ENCODE measurements at places on chromosomes 5 and 9. TPM values are rescaled to one million over a fixed set of nuclear protein-coding genes. Genes with fewer than 3 reads are reported as not detected.

The TRPM3 gene
- polyA plus RNA-seq = not detected

DNA sequence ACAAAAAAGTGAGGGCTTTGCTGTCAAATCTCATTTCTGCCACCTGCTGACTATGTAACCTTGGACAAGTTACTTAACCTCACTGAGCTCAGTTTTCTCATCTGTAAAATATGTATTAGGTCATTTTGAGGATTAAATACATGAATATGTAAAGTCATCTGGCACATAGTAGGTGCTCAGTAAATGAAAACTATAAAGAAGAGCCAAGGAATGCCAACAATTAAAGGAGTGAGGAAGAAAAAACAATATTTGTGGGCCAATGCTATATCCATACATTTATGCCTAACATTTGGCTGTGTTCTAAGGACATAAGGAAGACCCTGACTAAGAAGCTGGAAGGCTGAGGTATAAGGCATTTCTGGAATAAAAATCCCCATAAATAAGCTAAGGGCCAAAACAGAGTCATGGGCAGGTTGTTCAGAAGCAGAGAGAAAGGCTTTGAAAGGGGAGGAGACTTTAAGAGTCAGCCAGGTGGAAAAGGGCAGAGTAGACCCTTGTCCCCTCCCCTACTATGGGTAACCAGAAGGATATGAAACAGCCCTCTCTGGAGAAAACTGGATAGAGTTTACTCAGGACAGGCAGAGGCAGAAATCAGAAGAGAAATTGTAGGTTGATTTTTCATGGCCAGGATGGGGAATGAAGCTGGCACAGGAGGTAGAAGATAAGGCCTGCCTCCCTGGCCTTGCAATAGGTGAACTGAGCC, 47.6 kb upstream of the SIL1 start:
- no peak for DNase-seq

DNA sequence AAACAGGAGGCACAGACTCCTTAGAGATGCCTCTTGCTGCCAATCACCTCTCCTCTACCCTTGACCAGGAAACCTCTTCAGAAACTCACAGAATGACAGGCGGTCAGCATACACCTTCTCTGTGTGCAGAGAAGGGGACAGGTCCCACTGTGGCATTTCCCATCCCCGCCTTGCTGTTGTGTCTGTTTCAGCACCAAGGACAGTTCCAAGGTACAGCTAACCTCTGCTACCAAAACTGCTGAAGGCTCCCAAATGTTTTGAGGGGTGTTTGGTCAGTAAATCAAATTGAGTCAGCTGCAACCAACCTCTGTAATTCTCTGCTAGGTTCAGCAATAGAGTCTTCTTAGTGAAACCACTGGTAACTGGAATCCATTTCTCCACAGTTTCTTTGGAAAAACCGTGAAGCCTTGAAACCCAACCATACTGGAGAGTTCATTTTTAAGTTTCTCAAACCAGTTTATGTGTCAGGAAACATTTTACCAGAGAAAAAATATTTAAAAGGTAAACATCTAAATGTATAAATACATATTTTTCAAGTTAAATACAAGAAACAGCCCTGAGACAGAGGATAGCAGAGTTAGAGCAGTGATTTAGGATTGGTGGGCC, 122.0 kb downstream of the DRD1 start:
- DNase-seq = peak; percentile 8

DNA sequence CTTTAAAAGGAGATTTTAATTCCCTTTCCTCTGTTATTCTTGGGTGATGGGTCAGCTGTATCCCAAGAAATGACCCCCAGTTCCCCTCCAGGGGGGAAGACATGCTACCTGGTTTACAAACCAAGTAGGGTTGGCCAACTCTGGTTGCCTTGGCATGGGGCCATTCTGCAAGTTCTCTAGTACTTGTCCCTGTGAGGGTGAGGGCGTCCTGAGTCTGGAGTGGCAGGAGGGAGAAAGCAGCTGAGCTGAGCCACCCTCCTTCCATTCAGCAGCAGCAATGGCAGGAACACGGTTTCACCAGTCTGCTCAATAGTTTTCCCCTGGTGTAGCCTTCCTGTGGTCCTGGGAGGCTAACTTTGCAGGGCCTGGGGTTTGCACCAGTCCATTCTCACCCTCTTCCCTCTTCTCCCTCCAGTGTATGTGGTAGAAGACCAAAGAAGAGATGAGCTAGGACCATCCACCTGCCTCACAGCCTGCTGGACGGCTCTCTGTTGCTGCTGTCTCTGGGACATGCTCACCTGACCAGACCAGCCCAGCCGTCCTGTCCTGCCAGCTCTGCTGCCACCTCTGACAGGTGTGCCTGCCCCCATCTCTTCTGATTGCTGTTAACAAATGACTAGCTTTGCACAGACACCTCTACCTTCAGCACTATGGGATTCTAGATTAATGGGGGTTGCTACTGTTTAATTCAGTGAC, 59.9 kb downstream of the PFDN1 start:
- no peak for DNase-seq

DNA sequence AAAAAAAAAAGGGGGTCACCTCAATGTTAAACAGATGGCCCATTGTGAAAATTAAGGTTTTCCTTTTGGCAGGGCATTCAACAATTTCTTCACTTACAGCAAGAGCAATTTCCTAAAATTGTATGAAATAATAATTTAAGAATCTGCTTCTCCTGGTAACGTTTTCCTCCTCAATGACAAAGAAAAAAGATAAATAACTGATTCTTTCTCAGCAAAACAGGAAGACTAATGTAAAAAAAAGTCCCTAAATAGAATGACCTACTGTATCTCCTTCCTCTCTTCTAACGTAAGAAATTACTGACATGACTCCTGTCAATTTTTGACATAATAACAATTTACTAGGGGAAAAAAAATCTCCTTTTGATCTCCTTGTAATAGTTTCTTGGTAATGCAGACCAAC, 25.5 kb downstream of the ABHD17B start:
- no peak for DNase-seq

DNA sequence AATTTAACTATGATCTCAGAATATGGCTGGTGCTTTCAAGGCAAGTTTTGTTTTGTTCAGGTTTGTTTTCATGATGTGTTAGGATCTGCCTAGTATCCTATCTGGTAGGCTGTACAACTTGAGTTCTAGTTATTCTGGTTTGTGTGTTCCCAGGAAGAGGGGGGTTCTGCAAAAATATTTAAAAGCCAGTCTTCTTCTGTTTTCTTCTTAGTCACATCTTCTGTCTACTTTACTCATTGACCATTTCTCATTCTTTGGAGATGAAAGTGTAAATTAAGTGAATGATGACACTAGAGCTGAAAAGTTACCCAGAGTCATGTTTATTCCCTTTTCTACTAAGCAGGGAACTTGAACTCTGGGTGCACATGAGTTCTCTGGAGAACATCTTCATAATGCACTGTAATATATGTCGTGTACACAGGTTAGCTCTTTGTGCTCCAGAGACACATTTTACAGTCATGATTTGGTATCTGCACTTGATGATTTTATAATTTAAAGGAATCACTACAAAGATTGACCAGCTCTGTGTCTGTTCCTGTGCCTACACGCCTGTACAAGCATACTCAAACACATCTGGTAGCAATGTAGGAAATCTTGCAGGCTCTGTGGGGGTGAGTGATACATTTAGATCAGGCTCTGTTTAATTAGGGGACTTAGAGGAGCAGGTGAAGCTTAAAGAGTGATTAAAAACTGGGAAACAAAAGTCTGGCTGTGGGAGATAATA, 5.0 kb downstream of the SMAD5 start:
- DNase-seq = no peak

GRCh38 chr9:15308511-15308910, 1.5 kb upstream of the TTC39B start:
- DNase-seq = no peak

DNA sequence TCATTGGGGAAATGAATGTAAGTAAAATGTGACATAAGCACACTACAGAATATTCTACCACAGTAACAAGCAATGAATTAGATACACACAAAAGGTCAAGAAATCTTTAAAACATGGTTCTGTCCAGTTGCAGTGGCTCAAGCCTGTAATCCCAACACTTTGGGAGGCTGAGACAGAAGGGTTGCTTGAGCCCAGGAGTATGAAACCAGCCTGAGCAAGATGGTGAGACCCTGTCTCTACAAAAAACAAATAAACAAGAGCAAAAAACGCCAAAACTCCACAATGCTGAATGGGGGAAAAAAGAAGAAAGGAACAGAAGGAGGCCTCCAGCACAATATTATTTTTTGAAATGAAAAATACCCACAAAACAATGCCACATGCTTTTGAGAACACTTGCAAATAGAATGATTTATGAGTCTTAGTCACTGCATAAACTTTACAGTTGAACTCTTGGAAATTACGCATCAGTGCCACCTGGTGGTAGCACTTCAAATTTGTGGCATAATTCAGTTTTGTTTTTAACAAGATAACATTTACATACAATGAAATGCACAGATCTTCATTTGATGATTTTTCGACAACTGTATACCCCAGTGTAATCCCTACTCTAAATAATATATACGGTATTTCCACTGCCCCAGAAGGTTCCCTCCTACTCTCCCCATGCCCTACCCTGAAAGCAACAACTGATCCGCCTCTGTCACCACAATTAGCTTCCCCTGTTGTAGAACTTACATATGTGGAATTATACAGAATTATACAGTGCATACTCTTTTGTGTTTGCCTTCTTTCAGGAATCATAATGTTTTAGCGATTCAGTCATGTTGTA, 14.4 kb upstream of the SPINK4 start:
- DNase-seq = peak; percentile 82
